ENCODE measurements at places on chromosomes 12 and 14.

GRCh38 chr12:43737646-43738045 lies 20.9 kb downstream of the PUS7L start:
- H3K27me3 ChIP-seq = no peaks in the 10 kb centered on the region
- H3K4me1 ChIP-seq = no peaks in the 10 kb centered on the region
- no peak for DNase-seq
- H3K27ac ChIP-seq = no peak overlapping the region

GRCh38 chr12:65493913-65494245 lies 215.4 kb downstream of the MSRB3 start:
- H3K27ac ChIP-seq = no peak overlapping the region
- DNase-seq = no peak
- H3K36me3 ChIP-seq = no peaks in the 10 kb centered on the region
- no peaks in the 10 kb centered on the region for H3K27me3 ChIP-seq
- no peak overlapping the region for H3K4me3 ChIP-seq

GRCh38 chr14:77640756-77641533 lies 24.5 kb upstream of the SPTLC2 start:
- H3K27me3 ChIP-seq = no peaks in the 10 kb centered on the region
- no peak overlapping the region for H3K27ac ChIP-seq
- no peak overlapping the region for H3K4me3 ChIP-seq
- peaks cover 2% of the 10 kb centered on the region for H3K4me1 ChIP-seq
- DNase-seq = no peak
- no peaks in the 10 kb centered on the region for H3K36me3 ChIP-seq

DNA sequence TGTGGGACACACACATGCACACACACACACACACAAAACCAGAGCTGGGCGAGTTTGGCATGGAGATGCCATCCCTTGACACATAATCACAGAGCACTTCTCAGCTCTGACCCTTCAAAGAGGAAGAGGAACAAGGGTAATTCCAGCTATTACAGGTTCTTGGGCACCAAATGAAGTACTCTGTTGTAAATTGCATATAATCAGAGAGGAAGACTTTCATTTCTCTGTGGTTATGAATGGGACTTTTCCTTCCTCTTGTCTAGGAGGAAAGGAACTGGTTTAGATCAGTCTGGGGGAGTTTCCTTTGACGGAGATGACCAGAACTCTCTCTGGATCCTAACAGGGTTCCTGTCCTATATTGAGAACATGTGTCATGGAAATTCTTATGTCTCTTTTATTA lies 26.4 kb upstream of the FGF6 start:
- H3K27ac ChIP-seq = no peak overlapping the region
- H3K36me3 ChIP-seq = no peaks in the 10 kb centered on the region
- no peaks in the 10 kb centered on the region for H3K27me3 ChIP-seq
- H3K4me1 ChIP-seq = no peaks in the 10 kb centered on the region
- no peak overlapping the region for H3K4me3 ChIP-seq

DNA sequence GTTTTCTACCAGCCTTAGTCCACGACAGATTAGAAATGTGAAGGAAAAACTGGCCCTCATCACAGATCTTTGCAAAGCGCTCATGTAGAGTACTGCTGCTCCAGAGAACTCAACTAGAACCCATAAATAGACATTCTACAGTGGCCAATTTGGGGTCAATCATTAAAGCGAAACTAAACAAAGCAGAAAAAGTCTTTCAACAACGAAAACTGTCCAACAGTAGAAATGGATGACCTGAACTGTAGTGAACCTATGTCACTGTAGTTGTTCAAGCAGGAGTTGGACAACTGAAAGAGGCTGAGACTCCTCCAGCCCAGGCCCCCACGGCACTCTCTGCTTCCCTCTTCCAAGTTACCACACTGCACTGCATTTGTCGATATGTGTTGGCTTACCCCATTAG lies 472.6 kb downstream of the BCAT1 start:
- no peak for DNase-seq
- H3K4me1 ChIP-seq = no peaks in the 10 kb centered on the region
- no peaks in the 10 kb centered on the region for H3K36me3 ChIP-seq
- H3K27me3 ChIP-seq = no peaks in the 10 kb centered on the region
- no peak overlapping the region for H3K27ac ChIP-seq
- no peak overlapping the region for H3K4me3 ChIP-seq

GRCh38 chr14:84351646-84352045 lies 1178.3 kb upstream of the FLRT2 start:
- no peaks in the 10 kb centered on the region for H3K27me3 ChIP-seq
- no peak overlapping the region for H3K4me3 ChIP-seq
- no peak for DNase-seq
- H3K36me3 ChIP-seq = no peaks in the 10 kb centered on the region
- no peak overlapping the region for H3K27ac ChIP-seq

DNA sequence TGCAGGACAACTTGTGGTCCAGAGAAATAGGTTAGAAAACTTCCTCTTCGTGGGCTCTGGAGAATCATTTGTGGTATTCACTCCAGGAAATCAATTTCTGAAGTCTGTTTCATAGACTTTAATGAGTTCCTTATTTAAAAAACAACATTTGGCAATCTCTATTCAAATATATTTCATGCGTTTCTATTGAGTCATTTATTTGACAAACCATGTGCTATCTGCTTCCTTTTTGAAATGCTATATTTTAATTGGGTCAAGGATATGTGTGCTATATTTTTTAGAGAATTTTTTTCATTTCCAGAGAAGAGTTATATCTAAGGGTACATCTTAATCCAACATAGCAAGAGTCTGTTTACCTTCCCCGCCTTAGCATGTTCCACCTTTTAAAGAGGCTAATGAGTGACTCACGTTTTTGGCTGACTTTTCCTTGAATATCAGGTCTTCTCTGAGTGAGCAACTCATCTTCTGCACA lies 252.4 kb upstream of the EGLN3 start:
- no peak overlapping the region for H3K27ac ChIP-seq
- no peaks in the 10 kb centered on the region for H3K36me3 ChIP-seq
- H3K4me1 ChIP-seq = no peaks in the 10 kb centered on the region
- no peak for DNase-seq

DNA sequence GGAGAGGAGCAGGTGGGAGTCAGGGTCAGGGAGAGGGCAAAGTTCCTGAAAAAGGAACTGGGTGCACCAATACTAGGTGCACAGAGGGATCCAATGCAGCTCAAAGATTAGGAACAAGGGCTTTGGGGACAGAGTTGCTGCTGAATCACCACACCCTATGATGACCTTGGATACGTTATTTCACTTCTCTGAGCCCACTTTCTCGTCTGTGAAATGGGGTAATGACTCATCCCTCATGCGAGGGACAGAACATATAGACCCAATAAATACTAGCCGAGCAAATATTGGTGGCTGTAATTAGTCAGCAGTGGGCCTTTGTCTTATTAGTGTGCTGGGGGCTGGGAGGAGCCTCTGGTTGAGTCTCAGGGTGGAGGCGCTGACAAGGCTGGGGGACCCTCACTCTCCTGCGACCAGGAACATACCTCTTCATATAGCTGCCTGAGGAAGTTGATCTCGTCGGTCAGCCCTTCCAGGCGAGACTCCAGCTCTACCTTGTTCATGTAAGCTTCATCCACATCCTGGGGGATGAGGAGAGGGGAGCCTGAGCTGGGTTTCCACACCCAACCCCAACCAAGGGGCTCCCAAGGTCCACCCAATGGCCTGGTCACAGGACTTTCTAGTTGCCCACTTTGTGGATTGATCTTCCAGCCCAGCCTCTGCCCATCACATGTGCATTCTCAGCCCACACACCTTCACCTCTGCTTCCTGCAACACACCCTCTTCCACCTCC lies 4.5 kb downstream of the KRT8 start:
- H3K4me1 ChIP-seq = no peaks in the 10 kb centered on the region
- DNase-seq = no peak
- H3K36me3 ChIP-seq = no peaks in the 10 kb centered on the region
- H3K27me3 ChIP-seq = no peaks in the 10 kb centered on the region
- no peak overlapping the region for H3K4me3 ChIP-seq
- no peak overlapping the region for H3K27ac ChIP-seq

GRCh38 chr12:124782132-124782531 lies 81.5 kb downstream of the SCARB1 start:
- no peak overlapping the region for H3K4me3 ChIP-seq
- DNase-seq = no peak
- no peak overlapping the region for H3K27ac ChIP-seq

DNA sequence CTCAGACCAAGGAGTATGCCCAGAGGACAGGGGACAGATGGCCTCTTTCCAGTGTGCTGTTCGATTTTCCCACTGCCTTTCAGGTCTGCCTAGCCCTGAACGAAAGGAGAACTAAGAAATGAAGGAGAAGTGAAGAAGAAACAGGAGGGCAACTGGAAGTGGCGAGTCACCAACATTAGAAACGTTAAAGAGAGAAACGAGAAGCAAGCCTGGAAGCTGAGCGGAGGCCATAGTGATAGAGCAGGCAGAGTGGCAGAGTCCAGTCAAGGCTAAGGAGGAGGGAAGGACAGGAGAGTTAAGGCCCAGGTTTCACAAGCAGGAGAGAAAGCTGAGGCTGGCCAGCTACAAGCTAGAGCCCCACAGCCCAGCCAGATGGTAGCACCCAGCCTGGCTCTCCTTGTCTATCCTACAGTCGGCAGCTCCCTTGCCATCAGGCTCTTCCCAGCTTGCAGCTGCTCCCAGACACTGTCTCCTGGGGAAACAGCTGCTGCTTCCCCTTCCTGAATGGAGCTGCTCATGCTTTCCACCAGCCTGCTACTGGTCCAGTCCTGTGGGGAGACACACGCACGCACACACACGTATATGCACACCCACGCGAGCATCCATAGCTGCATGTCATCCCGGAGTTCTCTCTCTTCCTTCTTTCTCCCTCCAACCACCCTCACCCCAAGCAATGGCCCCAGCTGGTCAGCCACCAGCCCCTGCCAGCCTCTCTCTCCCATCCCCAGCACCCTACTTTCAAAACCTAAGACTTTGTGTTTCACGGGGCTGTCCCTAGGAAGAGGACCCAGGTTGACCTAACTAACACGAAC lies 139.7 kb upstream of the CCND2 start:
- DNase-seq = no peak
- H3K27ac ChIP-seq = no peak overlapping the region
- H3K27me3 ChIP-seq = no peaks in the 10 kb centered on the region
- H3K4me1 ChIP-seq = no peaks in the 10 kb centered on the region

Data from T-cell (primary cell).